ENCODE measurements at places on chromosomes 1 and 21. TPM values are rescaled to one million over a fixed set of nuclear protein-coding genes. Genes with fewer than 3 reads are reported as not detected.
A peak's percentile ranks its signal among the peaks of the same experiment; 100 is the strongest.

- H3K36me3 ChIP-seq, result no peaks in the 10 kb centered on the region
- no peaks in the 10 kb centered on the region for H3K4me1 ChIP-seq
- no peak overlapping the region for H3K27ac ChIP-seq
- DNase-seq, result no peak
- H3K27me3 ChIP-seq, result no peaks in the 10 kb centered on the region
These were observed 111.1 kb upstream of the COA6 start for GRCh38 chr1:234262007-234262753.

GRCh38 chr1:212037900-212038299, 2.4 kb downstream of the DTL start:
- H3K4me1 ChIP-seq, result peaks cover 23% of the 10 kb centered on the region
- H3K27me3 ChIP-seq, result no peaks in the 10 kb centered on the region
- DNase-seq, result no peak
- H3K27ac ChIP-seq, result no peak overlapping the region

DNA sequence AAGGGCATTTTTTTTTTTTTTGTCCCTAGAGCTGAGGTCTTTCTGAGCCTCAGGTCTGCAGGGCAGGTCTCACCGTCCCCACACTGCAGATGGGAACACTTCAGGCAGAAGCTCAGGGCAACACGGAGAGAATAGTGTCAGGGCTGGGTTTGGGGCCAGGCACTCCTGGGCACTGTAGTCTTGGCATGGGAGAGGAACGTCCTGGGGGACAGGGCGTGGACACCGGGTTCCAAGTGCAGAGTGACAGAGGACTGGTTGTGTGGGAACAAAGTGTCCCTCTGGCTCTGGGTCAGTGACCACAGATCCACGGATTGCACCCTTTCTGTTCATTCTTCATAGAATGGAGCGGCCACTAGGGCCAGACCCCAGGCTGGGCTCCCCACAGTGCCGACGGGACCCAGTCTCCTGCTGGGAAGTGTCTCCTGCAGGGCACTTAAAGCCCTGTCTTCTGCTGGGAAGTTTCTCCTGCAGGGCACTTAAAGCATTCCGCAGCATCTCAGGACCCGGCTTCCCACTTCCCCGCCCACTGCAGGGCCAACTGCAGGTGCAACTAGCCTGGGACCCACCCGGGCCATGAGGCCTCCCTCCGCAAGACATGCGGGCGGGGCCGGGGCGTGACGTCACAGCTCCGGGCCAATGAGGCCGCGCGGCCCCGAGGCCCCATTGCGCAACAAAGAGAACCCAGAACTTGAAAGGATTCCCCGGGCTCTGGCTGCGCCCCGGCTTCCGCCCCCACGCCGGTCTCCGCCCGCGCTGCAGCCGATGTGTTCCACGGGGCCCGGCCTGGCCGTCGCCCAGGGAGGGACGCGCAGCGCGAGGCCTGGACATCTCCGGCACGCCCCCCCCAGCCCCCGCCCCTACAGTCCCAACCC, 1.2 kb downstream of the GPR153 start:
- H3K27me3 ChIP-seq, result peaks cover 24% of the 10 kb centered on the region
- H3K27ac ChIP-seq, result peak overlapping the region; percentile 64
- peak overlapping the region; percentile 70 for H3K4me3 ChIP-seq
- DNase-seq, result peak; percentile 91
- H3K36me3 ChIP-seq, result no peaks in the 10 kb centered on the region

DNA sequence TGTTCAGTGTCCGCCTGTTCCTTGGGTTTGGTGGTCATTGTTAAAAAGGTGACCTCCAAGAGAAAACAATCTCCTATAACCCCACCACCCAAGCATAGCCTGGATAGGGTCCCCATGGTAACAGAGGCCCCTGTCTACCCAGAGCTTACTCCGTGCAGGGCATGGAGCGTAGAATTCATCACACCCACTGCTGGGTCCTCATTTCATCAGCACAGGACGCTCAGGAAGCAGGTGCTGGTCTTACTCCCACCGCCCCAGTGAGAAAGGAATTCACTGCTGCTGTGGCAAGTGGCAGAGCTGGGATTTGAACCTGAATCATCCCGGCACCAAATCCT, 37.0 kb downstream of the ARHGEF10L start:
- no peaks in the 10 kb centered on the region for H3K36me3 ChIP-seq
- no peak for DNase-seq
- H3K4me1 ChIP-seq, result peaks cover 4% of the 10 kb centered on the region
- no peak overlapping the region for H3K27ac ChIP-seq
- no peak overlapping the region for H3K4me3 ChIP-seq
- no peaks in the 10 kb centered on the region for H3K27me3 ChIP-seq

TMPRSS2 gene
- 87.7 TPM for total RNA-seq

SV2A gene
- total RNA-seq, result 0.86 TPM

KRTAP12-4 gene
- total RNA-seq, result not detected

All from lower lobe of right lung (tissue), 2 donors.